ENCODE measurements at places on chromosomes 16 and 17. TPM values are rescaled to one million over a fixed set of nuclear protein-coding genes. Genes with fewer than 3 reads are reported as not detected.

The MYH13 gene
- not detected for polyA plus RNA-seq

The SDK2 gene
- 0.04 TPM for polyA plus RNA-seq

The ERN2 gene
- polyA plus RNA-seq, result 0.23 TPM

The TRPV3 gene
- 0.54 TPM for polyA plus RNA-seq

DNA sequence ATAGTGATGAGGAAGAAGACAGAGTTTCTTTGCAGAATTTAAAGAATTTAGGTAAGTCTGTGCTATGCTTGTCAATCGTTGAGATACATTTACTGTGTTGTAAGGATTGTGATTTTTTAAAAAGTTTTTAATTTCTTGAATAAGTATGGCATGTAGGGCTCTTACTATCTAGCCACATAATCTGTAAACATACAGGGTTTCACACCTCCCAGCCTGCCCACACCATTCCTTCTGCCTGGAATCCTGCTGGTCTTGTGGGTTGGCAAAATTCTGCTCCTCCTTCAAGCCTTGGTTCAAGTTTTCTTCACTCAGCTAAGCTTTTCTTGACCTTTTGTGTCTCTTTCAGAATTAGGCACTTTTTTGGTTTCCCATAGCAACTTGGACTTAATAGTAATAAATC lies 7.5 kb downstream of the ZNHIT3 start:
- DNase-seq, result no peak

DNA sequence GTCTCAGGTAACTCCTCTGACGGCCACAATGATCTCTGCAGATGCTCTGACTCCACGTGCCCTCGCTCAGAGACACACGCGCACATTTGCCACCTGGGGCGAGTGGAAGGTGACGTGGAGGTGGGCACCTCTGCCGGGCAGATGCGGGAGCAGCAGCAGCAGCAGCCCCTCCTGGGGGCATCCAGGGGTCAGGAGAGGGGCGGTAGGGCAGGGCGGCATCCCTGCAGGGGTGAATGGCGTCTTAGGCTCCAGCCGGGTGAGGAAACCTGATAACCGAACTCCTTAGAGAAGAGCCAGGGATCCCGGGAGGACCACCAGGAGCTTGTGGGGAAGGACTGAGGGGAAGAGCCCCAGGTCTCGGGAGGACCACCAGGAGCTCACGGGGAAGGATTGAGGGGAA lies 34.6 kb upstream of the CDH15 start:
- DNase-seq, result no peak

- DNase-seq, result no peak
These were observed 4.1 kb upstream of the C1QTNF1 start for GRCh38 chr17:79019632-79020584.

The TBC1D3C gene
- not detected for polyA plus RNA-seq

DNA sequence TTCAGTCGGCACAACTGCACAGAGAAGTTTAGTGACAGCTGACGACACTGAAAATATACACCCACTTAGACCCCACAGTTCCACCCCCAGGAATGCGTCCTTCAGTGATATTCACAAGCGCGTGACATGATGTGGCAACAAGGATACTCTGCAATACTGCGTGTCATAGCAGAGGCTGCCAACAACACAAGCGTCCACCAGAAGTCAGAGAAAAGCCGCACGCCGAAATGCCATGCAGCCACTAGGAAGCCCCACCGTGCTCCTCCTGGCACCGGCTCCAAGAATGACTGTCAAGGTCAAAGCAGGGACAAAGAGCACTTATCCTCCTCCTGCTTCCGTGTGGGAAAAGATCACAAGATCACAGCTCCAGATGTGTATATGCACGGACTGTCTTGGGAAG lies 3.5 kb downstream of the ATP2A3 start:
- DNase-seq, result no peak

The NETO2 gene
- polyA plus RNA-seq, result 23.1 TPM

The SOX15 gene
- polyA plus RNA-seq, result 0.49 TPM

- no peak for DNase-seq
These were observed 16.9 kb upstream of the MRPS23 start for GRCh38 chr17:57866723-57867122.

DNA sequence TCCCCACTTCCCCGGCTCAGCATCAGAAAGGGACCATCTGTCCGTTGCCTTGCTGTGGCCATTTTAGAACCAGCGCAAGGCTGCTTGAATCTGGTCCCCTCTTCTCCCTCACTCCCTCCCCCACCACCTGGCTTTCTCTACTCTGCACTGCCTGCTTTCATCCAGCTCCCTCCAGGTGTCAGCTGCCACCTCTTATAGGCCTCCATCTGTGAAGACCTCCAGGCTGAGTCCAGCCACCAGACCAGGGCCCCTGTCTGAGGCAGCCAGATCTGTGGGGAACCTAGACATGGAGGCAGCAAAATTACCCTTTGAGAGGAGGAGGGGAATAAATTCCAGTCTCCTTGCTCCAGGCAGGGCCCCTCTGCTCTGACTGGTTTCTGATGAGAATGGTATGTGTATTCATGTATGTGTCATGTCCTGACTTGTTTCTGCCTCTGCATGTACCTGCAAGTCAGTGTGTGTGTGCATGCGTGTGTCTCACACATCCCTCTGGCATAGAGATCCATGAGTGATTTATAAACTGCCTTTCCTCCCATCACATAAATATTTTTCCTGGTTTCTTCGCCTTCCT lies 21.1 kb downstream of the MINK1 start:
- no peak for DNase-seq

GRCh38 chr17:17079336-17079735 lies 37.1 kb downstream of the MPRIP start:
- no peak for DNase-seq

The GINS2 gene
- polyA plus RNA-seq, result 5.8 TPM

DNA sequence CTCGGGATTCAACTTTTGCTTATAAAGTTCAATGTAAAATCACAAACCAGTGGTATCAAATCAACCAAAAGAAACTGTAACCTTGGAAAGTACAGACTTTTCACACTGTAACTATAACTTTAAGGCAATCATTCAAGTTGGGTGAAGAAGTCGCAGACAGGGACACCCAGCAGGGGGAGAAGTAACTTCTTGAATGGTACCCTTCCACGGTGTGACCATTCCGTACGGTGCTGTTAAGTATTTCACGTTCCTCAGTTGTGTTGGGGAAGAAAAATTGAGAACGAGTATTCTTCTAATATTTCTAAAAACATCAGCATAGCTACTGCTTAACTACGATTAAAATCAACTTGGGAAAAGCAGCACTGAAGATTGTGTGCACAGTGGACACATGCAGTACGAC lies 55.8 kb downstream of the MYH10 start:
- DNase-seq, result no peak

- no peak for DNase-seq
These were observed 232.8 kb downstream of the CCDC182 start for GRCh38 chr17:57512258-57512657.

GRCh38 chr16:19338335-19338734 lies 52.8 kb downstream of the CLEC19A start:
- DNase-seq, result no peak

DNA sequence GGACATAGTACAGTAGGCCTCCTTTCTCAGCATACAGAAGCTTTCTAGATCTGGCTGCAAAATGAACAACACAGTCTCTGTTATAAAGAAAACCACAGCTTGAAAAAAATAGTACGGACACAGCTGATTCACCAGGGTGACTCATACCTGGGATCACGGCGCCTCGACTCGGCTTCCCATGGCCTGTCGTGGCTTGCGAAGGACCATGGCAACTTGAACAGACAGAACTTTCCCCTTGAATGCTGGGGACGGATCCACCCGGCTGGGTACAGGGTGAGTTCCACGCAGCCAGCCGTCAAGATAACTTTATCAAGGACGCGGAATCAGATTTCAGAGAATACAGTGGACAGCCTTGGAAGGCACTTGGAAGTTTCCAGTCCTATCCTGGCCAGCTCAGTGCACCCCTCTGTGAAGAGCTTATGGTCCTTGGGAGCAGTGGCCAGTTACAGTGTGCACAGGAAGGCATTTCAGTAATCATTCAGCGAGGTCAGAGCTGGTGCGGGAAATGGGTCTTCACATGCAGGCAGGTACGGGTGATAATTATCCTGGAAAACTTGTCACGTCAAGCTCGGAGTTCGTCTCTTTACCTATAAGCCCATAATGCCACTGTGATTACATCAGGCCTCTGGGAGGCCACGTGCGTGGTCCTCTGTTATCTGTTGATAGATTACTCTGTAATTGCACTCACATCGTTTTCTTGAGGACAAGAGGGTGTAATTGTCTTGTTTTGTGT lies 57.9 kb upstream of the MAF start:
- no peak for DNase-seq

DNA sequence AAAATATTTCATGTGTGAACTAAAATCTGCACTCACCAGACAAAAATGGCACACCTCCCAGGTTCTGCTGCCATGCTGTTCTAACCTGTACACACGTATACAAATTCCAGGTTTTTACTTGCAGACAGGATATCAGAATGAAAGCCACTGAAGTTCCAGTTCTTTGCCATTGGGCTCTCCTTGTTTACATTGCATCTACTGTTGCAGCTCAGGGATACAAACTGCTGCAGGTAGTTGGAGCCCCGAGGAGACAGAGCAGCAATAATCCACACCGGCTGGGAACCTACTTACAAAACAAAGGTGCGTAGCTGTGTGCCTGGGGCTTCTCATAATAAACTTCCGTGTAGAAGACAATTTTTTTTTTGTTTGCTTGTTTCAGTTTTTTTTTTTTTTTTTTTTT lies 59.6 kb downstream of the HAPSTR1 start:
- DNase-seq, result no peak

The OR1A1 gene
- polyA plus RNA-seq, result not detected

DNA sequence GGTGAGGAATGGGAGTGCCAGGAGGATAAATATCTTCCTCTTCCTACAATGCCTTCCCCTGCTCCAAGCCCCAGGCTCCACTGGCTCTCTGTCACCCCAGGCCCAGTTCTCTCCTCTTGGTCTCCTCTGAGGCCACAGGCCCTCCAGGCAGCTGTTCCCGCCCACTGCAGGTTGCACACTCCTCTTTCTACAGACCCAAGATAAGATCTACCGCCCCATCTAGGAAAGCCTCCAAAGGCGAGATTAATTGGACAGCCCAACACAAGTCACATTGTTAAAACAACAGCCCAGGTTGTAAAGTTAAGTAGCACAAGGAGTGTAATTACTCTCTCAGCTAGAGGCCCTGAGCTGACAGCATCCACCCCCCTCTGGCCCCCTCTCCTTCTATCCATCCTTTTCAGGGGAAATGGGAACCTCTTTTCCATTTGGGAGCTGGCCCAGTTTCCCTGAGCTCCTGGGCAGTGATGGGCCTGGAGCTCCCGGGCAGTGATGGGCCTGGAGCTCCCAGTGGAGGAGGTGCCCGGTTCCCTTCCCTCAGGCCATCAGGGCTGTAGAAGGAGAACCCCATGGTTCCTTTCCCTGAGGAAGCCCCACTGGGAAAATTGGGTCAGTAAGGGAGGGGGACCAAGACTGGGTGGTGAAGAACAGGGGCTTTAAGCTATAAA lies 7.3 kb downstream of the DLX4 start:
- no peak for DNase-seq

Data from BJ (cell line).